ENCODE measurements at places on chromosomes 7 and 10.
A peak's percentile ranks its signal among the peaks of the same experiment; 100 is the strongest.

GRCh38 chr10:69837261-69837660, 35.6 kb downstream of the COL13A1 start:
- DNase-seq = no peak

DNA sequence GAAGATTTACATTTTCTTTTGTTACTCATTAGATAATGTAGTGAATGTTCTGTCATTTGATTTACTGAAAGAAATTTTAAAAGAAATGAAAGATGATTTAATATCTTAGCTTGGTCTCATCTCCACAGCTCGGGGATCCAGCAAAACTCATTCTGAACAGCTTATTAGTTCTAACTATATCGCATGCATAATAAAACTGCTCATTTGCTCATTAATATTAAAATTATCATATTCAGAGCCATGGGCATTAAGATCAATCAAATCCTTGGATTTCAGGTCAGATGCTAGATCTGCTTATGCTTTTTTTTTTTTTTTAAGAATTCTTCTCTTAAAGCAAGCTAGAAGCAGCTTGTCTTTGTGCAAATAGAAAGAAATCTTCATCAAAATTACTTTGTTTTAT, 246.1 kb downstream of the FOXP2 start:
- no peak for DNase-seq

- no peak for DNase-seq
These were observed 34.9 kb upstream of the KIAA1217 start for GRCh38 chr10:24174014-24174413.

GRCh38 chr10:83937826-83938225, 201.5 kb upstream of the GHITM start:
- no peak for DNase-seq

DNA sequence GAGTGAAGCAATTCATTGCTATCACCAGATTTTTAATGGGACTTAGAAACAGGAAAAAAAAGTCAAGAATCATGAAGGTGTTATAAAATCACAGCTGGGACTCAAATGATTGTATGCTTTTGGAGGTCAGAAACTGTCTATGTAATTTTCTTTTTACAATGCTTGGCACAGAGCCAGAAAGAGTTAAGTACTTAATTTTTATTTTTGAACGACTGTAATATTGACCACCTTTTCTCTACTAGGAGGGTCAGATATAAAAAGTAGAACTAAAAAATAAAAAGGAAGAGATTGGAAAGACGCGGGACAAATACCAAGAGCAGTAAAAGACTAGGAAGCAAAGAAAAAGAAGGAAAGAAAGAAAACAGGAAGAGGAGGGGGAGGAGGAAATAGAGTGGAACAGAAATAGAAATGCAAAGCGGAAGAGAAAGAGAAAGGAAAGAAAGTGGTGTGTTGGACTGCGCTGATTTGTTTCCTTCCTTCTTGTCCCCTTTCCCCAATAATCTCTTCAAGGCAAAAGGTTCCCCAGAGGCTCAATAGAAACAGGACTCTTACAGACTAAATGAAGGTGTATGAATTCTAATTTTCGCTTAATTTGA, 23.2 kb upstream of the C1GALT1 start:
- DNase-seq = no peak

DNA sequence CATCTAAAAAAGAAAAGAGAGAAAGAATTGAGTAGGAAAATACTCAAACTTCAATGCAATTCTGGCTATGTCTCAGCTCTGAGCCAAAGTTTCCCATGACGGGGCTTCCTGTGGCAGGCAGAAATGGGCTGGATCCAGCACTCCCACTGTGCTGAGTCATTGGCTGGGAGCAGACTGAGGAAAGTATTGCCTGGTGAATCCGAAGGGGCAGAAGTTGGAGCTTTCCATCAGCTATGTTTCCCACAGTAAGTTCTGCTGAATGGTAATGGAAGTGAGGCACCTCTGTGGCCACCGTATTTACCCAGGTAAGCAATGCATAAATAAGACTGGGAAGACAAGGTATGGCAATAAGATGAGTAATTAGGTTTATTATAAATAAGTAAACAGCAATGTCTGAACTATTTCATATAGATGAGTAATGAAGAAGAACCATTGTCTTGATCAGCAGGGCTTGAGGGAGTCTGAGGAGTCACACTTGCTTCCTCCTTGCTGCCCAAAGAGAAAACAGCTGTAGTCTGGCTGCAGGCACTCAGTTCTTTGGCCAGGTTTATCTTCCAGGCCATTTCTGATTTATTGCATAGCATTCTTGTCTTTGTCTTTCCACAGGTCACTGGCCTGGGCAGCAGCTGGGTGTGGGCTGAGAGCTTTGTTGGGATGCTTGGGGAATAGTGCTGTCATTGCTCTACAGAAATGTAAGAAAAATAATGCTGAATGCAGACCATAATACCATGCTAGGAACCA, 255.3 kb downstream of the DNAJB9 start:
- DNase-seq = no peak

GRCh38 chr7:22811746-22812280, 10.8 kb downstream of the TOMM7 start:
- no peak for DNase-seq

DNA sequence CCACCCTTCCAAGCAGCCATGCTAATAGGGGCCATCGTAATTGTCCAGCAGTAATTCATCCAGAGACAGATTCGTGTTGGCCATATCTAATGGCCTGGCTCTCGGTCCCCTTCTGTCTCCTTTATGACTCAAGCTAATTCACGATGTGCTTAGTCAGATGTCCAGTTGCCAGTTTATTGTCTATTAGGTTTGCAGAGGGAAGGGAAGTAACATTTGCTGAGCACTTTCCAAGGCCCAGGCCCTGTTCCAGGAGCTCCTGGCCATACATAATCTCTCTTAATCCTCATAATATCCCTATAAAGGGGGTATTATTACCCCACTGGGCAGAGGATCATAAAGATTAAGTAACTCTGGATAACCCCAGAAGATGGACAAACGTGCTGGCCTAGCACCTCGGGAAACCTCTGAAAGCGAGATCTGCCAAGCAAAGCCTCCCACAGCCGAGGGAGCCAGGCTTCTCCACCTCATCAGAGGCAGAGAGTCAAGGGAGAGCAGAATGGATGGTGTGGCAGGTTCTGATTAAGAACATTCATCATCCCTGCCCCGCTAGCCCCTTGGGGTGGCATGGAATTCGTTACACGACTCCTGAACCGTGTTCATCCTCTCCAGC, 153.7 kb downstream of the PLXNA4 start:
- no peak for DNase-seq

GRCh38 chr7:58086461-58086860, 636.5 kb downstream of the ZNF716 start:
- no peak for DNase-seq

GRCh38 chr10:22846294-22846693, 81.6 kb upstream of the ARMC3 start:
- DNase-seq = no peak

- no peak for DNase-seq
These were observed 50.0 kb downstream of the LYZL2 start for GRCh38 chr10:30579574-30579973.

DNA sequence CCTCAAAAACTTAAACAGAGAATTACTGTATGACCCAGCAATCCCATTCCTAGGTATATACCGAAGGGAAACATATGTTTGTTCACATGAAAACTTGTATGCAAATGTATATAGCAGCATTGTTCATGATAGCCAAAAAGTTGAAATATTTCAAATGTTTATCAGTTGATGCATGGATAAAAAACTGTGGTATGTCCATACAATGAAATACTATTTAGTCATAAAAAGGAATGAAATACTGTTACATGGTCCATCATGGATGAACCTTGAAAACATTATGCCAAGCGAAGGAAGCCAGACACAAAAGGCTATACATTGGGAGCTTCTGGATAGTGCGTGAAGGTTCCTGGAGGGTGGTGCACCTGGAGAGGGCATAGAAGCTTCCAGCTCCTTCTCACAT, 11.0 kb upstream of the TRA2A start:
- DNase-seq = no peak

GRCh38 chr7:111920329-111920728, 285.9 kb downstream of the DOCK4 start:
- DNase-seq = no peak

DNA sequence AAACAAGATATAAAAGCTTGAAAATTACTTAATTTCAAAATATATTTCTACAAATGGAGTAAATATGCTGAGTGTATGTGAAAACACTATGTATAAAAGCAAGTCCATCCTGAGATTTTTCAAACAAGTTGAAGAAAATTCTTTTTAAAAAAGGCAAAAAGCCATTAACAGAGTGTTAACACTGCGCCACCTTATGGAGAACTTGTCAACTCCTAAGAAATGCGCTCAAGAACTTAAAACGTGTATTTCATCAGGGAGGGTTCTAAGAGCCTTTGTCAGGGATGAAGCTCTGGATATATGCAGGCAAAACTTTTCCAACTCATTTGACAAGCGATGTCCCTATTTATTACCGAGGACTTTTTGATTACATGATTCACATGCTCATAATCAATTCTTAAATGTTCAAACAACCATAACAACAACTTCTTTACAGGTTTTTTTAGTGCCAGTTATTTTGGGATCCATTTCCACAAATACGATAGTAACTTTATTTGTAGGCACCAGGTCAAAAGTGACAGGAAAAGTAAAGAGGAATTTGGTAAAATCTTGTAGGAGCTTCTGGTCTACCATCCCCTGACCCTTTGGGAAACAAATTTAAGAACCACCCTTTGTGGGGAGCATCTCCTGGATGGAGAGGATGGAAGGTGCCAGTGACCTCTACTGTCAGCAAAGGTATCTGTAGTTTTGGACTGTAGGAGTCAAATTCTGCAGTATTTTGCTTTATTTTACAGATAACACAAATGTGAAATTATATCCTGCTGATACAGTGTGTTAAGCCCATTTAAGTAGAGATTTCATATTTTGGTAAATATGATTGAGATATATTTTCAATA, 23.2 kb downstream of the CALCR start:
- DNase-seq = no peak

DNA sequence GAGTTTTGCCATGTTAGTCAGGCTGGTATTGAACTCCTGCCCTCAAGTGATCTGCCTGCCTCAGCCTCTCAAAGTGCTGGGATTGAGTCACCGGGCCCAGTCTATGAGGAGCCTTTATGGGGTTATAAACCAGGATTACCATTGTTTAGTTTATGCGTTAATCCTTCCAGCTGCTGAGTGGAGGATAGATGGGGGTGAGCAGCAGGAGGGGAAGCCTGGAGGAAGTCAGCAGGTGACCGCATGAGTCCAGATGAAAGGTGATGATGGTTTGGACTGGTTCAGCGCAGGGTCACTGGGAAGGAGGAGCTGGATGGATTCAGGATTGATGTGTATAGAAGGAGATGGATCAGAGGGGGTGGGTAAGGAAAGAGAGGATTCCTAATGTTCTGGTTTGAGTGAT, 197.1 kb downstream of the ADAM12 start:
- DNase-seq = no peak

GRCh38 chr7:117555260-117555659, 75.4 kb downstream of the CFTR start:
- no peak for DNase-seq

DNA sequence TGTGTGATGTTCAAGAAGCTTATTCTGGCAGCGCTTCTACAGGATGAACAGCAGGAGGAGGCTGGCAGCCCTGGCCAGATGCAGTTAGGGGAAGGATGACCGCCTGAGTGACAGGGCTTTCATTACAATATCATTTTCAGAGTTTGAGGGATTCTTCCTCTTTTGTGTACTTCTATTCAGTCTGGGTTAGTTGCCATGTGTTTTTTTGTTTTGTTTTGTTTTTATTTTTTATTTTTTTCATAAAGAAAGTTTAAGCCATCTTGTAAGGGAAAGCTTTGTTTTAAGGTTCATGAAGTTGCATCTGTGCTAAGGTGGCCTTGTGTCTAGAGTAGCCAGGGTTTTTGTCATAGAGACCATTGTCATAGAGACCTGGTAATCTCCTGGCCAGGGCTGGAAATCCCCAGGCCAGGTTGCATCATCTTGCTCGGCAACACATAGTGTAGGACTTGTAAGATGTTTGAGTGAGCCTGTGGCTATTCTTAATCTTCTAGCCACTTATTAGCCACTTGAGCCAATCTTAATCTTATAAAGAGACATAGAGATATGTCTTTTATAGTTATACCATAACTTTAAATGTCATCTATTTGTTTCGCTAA, 230.5 kb upstream of the TMEM229A start:
- DNase-seq = peak; percentile 35

- DNase-seq = no peak
These were observed 259.7 kb upstream of the MGMT start for GRCh38 chr10:129207297-129207696.

DNA sequence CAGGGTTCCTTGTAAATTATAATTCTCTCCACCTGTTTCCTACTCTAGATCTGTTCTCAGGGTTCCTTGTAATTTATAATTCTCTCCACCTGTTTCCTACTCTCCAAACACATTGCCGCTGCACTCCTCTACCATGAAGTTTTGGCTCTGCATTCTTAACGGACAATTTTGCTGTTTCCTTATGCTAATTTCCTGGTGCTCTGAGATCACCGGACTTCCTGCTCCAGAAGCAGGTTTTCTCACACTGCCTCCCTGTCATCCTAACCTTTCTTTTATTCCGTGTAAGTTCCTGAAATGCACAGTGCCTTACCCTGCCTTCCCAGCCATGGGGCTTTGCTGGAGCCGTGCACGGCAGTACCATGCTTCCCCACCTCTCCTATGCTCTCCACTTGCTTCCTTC, 256.8 kb downstream of the PLXNA4 start:
- no peak for DNase-seq

DNA sequence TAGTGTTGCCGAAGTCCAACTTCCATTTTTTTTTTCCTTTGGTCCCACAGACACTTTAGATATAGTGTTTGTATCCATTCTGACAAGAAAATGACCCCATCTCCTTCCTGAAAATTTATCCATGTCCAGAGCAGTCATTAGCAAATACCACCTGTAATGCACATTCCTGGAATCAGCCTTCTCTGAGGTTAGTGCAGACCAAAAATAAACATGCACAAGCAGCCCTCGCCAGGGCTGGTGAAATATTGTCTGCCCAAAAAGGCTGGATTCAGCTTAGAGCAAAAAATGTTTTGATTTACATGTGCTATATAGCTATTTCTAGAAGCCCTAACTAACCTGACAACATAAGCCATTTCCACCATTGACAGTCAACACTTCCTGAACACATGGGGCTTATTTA, 145.7 kb downstream of the TAX1BP1 start:
- DNase-seq = no peak

- DNase-seq = no peak
These were observed 16.9 kb downstream of the DYDC2 start for GRCh38 chr10:80373502-80373901.

GRCh38 chr7:46192271-46192670, 271.2 kb upstream of the IGFBP3 start:
- no peak for DNase-seq

GRCh38 chr7:18503126-18503866, 7.7 kb downstream of the HDAC9 start:
- DNase-seq = no peak

DNA sequence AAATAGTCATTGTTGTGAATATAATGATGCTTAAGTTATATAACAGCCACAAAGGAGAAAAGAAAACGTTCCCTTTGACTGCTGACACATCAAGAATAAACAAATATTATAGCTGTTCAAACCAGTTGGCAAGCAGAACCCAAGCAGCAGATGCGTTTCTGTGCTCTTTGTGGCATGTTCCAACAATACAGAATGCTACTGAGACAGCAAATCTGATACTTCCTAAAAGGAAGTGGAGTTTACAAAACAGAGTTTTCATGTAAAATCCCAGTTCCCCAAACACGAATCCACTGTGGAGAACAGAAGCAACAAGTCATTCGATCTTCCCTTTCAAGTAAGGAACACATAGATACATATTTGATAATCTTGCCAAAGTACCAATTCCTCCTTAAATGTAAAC, 170.9 kb upstream of the ASAH2 start:
- no peak for DNase-seq
